ACHN (cell line): ENCODE measurements at places on chromosomes 3 and 15.
A peak's percentile ranks its signal among the peaks of the same experiment; 100 is the strongest.

DNA sequence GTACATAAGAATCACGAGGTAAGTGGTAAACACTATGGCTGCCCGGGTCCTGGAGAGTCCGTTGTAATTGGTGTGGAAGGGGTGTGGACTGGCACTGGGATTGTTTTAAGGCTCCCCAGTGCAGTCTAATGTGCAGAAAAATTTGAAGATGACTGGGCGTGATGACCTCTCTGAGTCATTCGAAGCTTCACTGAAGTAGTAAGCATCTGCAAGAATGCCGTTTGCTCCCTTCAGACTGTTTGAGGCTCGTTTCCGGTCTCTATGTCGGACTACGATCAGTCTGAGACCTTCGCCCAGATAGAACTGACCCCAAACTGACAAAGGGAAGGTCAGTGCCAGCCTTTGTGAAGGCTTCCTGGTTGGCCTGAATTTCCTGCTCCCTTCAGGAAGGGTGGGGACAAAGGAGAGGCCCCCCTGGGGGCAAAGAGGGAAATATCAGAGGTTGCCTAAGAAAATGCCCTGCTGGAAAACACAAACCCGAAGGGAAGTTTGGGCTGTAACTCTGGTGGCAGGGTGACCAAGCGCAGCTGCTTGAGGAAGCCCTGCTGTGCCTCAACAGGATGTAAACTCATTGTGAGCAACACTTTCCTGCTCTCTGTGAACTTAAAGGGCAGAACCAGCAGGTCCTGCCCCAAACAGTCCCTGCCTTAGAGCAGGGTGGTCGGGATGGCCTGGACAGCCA is 34.6 kb downstream of the BTD start:
- DNase-seq: peak; percentile 96

GRCh38 chr3:16311960-16312451 is 47.0 kb downstream of the OXNAD1 start:
- no peak for DNase-seq

DNA sequence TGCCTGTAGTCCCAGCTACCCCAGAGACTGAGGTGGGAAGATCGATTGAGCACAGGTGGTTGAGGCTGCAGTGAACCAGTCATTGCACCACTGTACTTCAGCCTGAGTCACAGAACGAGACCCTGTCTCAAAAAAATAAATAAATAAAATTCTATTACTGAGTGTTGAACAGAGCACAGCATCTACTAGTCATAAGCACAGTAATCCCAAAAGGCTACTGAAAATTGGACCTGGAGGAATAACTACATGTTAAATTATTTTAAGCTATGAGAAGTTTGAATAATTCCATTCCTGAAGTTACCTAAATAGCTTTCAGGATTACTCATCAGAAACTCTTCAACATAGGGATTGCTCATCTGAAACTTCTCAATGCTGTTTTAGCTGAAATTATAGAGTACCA is 43.4 kb downstream of the ARMC8 start:
- no peak for DNase-seq

DNA sequence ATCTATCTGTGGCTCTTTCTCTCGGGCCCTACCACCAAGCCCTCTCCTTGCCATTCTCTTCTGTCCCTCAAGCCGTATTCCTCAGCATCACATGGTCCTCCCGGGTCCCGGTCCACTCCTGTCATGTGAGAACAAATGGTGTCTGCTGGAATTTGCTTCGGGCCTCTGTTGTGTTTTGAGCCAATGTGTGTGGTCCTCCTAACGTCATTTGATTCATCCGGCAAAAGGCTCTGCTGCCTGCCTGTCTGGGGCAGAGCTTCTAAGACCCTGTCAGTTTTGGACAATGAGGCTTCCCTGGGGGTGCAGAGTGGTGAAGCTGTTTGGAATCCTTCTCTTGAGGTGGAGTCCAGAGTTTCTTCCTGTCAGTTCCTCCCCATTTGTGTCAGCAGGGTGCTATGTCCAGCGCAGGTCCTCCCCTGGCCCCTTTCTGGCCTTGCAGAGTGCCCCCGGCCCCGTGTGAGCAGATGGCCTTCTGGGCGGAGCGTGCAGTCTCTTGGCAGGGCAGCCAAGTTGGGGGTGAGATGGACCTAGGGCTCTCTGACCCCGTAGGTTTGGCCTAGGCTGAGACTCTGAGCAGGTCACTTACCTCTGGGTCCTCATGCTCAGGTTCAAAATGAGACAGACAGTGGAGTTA is 93.6 kb downstream of the APBA2 start:
- DNase-seq: no peak

DNA sequence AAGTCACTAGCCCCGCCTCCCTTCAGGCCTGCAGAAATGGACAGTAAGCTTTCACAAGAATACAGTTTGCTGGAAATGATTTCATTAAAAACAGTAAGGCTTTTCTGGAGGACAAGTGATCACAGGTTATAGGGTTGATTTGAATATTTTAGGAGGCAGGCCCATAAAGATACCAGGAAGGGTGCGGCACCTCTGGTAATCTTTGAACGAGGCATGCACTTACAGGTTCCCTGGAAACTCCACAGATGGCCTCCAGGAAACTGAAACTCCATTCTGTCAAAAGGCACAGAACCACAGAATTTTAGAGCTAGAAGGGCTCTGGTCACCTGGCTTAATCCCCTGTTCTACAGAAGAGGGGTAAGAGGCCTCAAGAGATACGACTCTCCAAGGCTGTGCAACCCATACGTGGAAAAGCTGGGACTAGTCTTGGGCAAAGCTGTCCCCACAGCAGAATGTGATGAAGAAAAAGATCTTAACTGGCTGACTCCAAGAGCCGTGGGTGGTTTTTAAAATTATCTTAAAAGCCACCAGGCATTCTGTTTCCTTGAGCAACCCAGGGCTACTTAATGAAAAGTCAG is 1.2 kb downstream of the STARD5 start:
- DNase-seq: no peak

- no peak for DNase-seq
Observed at GRCh38 chr3:95037927-95038326, 975.1 kb downstream of the NSUN3 start.

GRCh38 chr3:2090095-2090911 is 8.4 kb upstream of the CNTN4 start:
- DNase-seq: no peak

- no peak for DNase-seq
Observed at GRCh38 chr3:188472336-188472735, 318.4 kb downstream of the LPP start.

GRCh38 chr3:183410759-183411158 is 17.7 kb downstream of the MCF2L2 start:
- DNase-seq: no peak

GRCh38 chr15:101551696-101552591 is 62.4 kb upstream of the PCSK6 start:
- no peak for DNase-seq

DNA sequence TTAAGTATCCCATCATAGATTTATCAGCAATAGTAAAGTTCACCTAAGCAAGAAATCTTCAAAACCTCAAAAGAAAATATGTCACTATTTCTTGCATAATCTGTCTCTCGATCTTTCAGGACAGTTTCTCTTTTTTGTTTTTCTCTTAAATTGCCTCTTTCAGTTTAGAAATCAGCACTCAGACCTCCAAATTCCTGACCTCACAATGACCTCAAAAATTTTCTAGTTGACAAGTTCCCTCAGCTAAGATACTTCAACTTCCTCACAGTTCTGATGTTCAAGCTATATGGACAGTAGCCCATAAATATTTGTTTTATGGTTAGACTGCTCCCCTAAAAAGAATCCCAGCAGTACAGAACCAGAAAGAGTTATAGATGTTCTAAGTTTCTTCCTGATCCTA is 24.1 kb downstream of the SLC24A5 start:
- no peak for DNase-seq

DNA sequence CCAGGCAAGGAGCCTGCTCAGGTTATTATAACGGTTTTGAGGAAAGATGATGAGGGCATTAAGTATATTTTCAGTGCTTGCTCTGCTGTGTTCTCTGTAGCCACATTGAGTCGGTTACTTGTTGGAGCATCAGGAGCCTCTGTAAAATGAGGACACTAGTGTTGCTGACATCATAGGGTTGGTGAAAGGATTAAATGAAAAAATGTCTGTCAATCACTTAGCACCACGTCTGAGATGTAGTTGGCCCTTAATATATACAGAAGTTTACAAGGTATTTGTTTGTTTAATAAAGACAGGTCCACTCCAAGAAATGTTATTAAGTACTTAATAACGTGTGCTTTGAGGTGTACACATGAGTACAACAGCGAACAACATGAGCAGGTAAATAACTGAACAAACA is 735 bp upstream of the SLC25A26 start:
- DNase-seq: peak; percentile 4

- DNase-seq: no peak
Observed at GRCh38 chr3:42473083-42473932, 29.1 kb upstream of the VIPR1 start.

GRCh38 chr15:47529241-47529640 is 188.1 kb upstream of the SEMA6D start:
- DNase-seq: no peak

DNA sequence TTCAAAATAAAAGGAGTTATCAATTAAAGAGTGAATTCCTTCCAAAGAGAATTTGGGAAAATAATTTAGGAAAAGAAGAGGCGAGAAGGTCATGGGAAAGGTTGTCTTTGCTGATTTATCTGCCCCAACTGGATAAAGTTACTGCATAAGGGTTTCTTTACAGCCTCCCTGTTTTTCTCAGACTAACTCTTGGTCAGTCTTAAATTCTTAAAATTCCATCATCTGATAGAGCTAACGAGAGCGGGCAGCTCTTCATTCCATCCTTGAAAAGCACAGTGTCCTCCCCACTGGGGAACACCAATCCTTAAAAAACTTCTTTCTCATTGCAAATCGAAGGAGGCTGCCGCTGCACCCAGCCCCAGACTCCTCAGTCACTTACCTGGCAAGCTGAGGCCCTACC is 107.2 kb downstream of the PGPEP1L start:
- DNase-seq: no peak

- peak; percentile 32 for DNase-seq
Observed at GRCh38 chr3:109023656-109024254, 70.1 kb upstream of the GUCA1C start.

DNA sequence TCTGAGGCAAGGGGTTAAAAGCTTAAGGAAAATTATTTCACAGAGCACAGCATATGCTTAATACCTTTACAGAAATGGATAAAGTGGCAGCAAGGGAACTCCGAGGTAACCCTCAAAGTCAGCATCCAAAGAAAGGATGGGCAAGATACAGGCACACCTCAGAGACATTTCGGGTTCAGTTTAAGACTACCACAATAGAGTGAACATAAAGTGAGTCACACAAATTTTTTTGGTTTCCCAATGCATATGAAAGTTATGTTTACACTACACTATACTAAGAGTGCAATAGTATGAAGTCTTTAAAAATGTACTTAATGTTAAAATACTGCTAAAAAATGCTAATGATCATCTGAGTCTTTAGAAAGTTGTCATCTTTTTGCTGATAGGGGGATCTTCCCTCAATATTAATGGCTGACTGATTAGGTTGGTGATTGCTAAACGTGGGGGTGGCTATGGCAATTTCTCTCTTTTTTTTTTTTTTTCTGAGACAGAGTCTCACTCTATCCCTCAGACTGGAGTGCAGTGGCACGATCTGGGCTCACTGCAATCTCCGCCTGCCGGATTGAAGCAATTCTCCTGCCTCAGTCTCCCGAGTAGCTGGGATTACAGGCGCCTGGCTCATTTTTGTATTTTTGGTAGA is 10.0 kb downstream of the UBR1 start:
- DNase-seq: no peak

- DNase-seq: no peak
Observed at GRCh38 chr3:139654637-139655365, 23.0 kb downstream of the NMNAT3 start.

DNA sequence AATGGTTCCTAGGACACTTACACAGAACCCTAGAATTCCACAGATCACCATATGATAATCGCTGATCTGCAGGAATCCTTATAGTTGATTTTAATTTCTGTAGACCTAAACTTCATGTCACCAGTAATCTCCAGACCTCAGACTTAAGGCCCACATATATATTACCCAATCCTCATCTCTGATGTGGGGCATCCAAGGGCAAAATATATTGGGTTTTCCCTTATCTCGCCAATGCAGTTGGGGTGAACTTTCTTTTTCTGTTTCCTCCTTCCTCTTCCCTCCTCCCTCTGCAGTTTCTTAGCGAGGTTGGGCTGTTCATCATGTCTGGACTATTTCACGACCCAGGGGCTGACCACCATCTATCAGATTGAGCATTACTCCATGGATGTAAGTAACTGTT is 230.2 kb downstream of the P3H2 start:
- DNase-seq: no peak

GRCh38 chr15:100196326-100197058 is 145.3 kb downstream of the ADAMTS17 start:
- DNase-seq: no peak

- no peak for DNase-seq
Observed at GRCh38 chr3:98777801-98778220, 14.7 kb downstream of the ST3GAL6 start.

DNA sequence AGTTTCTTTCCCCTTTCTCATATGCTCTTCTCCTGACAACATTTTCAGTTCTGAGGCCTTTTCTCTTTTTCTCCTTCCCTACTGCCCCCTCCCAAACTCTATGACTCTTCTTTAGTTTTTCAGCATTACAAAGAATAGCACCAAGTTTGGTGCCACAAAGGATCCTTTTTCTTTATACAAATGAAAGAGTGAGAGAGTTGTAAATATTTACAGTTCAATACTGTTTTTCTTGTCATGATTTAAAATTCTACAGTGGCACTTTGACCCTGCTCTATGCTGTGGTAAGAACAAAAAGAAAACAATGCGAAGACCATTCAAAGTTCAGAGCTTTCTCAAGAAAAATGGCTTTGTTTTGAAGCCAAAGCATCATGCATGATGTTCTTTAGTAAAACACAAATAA is 667.9 kb upstream of the SGO1 start:
- DNase-seq: no peak

- DNase-seq: no peak
Observed at GRCh38 chr15:29800491-29801366, 21.5 kb downstream of the TJP1 start.

DNA sequence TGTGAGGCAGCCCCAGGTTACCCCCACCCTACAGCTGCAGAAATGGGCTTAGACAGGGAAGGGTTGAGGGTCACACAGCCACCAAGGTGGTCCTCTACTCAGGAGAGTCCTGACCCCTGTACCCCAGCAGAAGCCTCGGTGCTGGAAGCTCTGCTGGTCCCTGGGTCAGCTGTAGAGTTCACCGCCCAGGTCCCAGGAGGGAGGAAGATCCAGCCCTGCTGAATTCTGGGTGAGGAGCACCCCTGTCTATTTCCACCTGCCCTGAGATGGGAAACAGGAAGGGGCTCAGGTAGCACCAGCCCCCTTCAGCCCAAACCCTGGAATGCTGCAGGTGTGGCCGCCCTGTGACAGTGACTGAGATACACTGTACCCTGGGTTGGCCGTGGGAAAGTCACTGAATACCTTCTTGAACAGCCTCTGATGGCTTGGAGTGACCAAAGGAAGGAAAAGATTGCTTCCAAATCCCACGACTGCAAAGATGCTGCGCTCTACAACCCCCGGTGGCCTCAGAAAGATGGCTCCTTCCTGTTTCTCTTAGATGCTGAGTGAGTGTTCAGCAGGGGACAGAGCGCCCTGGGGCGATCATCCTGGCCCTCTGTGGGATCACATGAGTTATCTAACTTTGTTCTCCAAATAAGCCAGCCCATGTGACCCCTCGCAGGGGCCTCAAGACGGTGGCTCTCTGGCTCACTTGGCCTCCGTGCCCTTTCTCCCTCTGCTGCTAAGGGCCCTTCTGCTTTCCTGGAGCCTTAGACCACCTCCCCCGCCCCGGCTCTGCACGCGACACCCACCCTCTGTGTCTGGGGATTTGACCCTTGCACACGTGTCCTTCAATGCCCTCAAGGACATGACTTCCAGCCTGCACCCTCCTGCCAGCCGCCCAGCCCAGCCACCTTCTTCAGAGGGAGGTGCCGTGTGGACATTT is 141.9 kb downstream of the NSMCE3 start:
- DNase-seq: no peak

- DNase-seq: no peak
Observed at GRCh38 chr15:88615303-88616107, 5.6 kb upstream of the AEN start.
